ENCODE measurements at places on chromosomes 3 and 15.

DNA sequence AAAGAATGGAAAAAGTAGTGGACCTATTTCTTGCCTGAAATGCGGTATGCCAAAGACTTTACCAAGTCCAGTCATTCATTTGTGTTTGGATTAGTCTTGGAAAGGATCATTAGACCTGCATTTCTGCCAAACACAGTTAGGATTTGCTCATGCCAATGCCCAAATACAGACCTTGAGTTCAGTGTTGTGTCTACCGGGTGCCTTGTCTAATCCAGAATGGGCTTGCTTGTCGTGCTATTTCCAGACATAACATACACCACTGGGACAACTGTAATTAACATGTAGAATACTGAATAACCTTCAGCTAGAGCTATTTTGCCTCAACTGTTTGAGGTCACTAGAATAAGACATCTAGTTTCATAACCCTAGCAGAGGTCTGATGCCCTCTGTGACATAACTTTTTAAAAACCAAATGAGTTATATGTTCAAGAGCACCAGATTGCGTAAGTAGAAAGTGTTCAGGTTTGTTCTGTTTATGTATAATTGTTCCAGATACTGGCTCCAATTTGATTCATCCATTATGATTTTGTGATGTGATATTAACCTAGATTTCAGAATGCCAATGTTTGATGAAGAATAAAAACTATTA lies 145.3 kb upstream of the DPH6 start:
- no peak for DNase-seq

- DNase-seq, result no peak
These were observed 66.0 kb downstream of the HMCES start for GRCh38 chr3:129344540-129345220.

GRCh38 chr15:80880086-80880485 lies 100.9 kb downstream of the CEMIP start:
- no peak for DNase-seq

DNA sequence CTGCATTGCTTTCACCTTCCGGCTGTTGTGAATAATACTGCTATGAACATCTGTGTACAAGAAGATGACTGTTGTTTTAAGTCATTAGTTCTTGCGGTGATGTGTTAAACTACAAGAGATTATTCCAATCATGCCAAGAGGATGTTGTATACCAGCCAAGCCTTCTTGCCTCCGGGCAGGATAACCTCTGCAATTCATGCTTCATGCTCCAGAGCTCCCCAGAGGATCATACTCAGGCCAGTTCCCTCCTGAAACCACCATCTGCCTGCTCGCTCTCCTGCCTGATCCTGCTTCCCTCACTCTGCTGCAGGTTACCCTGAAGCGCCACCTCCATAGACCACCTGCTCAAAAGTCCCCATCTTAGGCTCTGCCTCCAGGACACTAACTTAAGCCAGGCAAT lies 187.1 kb upstream of the PROK2 start:
- DNase-seq, result no peak

GRCh38 chr3:12483872-12484197 lies 445 bp upstream of the TSEN2 start:
- DNase-seq, result no peak

DNA sequence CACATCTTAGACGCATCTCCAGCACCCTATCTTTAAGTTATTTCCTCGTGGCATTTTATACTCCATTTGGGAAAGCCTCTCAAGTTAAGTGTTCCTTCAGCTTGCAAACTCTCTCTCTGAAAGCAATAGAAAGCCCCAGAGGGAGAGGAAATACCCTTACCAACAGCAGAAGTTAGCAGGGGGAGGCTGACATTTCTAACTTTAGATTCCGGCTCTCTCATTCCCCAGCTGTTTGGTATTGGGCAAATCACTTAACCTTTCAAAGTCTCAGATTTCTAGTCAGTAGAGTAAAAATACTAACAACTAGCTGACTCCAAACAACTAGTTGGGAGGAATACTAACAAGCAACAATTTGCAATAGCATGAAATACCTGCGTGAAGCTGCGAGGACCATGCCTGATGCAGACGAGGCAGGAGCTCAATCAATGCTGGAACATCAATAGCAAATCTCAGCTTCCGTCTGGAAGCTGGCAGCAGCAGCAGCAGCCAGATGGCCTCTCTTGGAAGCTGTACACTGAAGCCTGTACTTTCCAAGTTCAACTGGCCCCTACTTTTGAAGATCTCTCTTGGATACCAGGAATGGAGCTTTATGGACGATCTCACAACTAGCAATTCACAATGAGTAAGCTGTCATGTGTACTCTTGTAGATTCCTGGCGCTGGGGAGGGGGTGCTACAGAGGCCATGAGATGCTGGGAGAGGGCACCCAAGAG lies 47.8 kb downstream of the THBS1 start:
- DNase-seq, result no peak

GRCh38 chr15:61655881-61656280 lies 404.4 kb downstream of the VPS13C start:
- DNase-seq, result no peak

DNA sequence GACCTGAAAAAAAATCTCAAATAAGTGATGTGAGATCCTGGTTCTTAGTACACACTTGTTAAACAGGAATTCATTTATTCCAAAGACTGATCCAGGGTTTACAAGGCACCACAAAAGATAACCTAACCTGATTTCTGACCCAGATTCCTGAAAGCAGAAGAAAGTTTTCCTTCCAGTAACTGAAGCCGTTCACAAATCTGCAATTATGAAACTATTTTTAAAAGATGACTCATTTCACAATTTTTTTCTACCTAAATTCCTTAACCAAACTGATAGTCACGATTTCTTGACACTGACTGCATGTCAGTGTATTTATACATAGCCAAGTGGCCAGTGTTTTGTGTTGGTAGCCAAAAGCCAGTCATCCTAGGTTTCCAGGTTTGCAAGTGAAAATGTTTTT lies 17.1 kb downstream of the SLC9A9 start:
- DNase-seq, result no peak

GRCh38 chr3:176789281-176789705 lies 408.0 kb downstream of the TBL1XR1 start:
- DNase-seq, result no peak
